SK-MEL-5 (cell line): ENCODE measurements at places on chromosomes 12 and 14. TPM values are rescaled to one million over a fixed set of nuclear protein-coding genes. Genes with fewer than 3 reads are reported as not detected.
A peak's percentile ranks its signal among the peaks of the same experiment; 100 is the strongest.

DNA sequence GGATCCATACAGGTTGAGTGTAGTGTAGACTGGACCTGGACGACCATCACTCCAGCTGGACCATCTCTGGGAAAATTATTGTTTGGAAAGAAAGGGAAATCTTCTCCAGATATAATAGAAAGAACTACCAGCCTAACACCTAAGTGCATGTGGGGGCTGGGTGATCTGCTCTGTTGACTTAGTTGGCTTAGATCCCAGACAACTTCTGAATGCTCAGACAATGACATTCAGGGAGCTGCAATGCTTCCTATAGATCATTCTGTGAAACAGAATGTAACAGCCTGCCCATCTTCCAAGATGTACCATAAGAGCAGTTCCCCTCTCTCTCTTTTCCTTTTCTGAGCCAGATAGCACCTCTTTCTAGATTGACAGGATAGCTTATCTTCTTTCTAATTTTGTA lies 572.8 kb upstream of the STXBP6 start:
- no peak for DNase-seq

DNA sequence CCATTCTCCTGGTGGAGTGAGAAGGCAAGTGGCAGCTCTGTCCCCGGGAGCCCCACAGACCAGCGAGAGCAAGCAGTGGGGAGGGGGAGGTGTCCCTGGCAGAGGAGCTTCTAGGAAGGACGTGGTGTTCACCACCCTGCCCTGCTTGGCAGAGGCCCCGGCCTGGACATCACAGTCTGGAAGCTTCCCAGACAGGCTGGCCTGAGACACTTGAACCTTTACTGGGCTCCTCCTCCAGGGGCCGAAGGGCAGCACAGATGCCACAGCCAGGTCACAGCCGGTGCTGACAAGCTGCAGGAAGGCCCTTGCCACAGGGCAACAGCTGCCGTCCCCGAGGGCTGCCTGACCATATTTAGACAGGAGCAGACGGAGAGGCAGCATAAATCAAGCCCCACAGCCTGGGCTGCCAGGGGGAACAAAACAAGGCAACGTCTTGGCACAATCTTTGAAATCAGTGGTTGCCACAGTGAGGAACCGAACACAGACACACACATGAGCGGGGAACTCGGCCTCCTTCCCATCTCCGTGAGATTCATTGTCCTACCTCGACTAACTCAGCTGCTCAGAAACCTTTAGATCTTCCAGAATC lies 28.5 kb downstream of the PRIMA1 start:
- DNase-seq, result no peak

DNA sequence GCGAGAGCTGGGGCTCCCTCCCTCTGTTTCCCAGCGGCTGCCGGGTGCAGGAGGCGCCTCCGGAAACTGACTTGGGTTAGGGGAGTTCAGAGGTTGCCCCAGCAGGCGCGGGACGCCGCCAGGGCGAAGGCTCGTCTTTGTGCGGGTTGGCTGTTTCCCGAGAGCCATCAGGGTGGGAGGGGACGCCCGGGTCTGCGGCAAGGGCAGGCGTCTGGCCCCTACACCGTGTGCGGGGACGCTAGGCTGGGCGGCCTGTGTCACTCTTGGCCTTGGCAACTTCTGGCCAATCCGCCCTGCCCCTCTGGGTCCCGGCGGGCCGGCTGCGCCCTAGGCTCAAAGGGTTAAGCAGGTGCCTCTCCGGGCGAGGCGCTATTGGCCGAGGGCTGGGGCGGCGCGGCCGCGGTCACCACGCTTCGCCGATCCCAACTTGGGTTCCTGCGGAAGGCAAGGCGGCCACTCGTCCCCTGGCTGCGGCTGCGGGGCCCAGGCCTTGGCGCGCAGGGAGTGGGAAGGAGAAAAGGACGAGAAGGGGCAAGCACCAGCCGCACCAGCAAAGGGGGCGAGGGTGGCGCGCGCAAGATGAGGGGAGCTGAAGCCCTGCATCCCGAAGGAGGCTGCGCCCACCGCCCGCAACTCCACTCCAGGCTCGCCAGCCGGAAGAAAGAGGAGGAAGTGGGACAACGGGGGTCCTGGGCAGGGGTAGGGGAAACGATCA lies 5.6 kb upstream of the NPAS3 start:
- no peak for DNase-seq

DNA sequence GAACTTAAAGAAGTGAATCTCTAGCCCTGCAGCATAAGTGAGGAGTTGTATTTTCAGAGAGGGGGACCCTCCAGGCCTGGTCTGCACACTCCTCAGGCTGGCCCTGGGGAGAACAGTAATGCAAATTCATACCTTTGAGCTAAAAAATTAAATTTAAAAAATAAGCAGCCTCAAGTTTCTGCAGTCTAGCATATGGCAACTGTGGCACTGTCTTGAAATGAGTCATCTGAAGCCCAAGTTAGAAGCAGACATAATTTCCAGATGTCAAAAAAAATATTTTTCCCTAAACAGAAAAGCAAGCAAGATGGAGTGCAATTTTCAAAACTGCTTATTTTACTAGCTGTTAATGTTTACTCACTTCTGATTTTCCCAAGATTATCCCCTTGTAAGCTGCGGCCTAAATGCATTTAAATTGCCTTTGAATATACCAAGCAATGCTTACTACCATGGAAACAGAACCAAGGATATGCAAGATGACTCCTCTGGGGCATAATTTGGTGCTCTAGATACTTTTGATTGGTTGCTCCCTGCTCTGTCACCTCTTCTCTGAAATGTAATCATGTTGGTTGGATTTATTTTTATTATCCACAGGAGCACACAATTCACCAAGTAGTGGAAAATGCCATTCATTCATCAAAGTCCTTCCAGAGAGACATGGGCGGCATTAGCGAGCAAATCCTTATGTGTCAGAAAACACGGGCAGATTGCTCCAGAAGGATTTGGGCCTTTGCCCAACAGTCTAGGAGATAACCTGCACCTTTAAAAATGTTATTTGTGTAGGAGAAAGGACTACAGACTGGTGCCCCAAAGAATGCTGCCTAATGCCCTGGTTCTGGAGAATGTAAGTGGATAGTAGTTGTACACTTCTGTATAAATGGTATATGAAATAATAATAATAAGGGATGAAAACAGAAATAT lies 25.0 kb upstream of the DHRS7 start:
- DNase-seq, result no peak

DNA sequence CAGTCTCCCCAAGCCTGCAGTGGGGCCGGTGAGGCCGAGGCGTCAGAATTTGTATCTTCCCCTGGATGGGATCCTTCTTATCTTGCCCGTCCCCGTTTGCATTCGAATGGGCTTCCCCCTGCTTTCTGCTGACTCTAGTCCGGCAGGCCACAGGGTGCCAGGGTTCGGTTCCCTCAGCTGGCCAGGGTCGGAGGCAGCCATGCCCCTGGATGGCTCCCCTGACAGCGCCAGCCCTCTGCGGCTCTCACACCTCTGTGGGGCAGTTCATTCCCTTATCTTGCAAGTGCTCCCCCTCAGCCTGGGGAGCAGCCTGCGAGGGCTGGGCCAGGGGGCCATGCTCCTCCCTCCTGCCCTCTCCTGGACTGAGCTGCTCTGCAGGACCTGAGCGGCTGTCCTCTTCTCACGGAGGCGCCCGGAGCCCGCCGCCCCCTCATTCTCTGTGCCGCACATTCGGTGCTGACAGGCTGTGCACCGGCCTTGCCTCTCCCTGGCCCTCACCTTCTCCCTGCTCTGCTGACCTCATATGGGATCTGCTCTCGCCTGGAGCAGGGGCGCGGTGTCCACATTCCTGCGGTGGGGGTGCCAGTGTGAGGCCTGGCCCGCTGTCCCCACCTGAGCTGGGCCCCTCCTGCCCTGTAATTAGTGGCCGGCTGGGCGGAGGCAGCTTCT lies 32.8 kb downstream of the KIF26A start:
- no peak for DNase-seq

DNA sequence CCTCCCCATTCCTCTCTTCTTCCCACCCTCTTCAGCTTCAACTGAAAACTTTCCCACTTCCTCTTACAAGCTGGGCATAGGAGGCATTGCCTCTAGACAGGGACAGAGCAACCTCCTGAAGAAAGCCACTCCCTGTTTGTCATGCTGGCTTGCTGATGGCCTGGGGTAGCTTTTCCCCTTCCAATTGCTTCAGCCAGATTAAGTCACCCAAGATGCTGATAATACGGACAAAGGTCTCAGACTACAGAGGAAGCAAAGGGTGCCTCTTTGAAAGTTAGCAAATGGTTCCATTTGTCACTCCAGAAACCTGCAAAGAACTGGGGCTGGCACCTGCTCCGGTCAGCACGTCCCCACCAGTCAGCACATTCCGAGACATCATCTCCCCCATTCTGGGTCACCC lies 6.0 kb downstream of the KRT2 start:
- no peak for DNase-seq

- no peak for DNase-seq
Observed at GRCh38 chr12:124736115-124737039, 127.3 kb downstream of the SCARB1 start.

GRCh38 chr12:82207556-82207955 lies 150.6 kb downstream of the CCDC59 start:
- DNase-seq, result no peak

DNA sequence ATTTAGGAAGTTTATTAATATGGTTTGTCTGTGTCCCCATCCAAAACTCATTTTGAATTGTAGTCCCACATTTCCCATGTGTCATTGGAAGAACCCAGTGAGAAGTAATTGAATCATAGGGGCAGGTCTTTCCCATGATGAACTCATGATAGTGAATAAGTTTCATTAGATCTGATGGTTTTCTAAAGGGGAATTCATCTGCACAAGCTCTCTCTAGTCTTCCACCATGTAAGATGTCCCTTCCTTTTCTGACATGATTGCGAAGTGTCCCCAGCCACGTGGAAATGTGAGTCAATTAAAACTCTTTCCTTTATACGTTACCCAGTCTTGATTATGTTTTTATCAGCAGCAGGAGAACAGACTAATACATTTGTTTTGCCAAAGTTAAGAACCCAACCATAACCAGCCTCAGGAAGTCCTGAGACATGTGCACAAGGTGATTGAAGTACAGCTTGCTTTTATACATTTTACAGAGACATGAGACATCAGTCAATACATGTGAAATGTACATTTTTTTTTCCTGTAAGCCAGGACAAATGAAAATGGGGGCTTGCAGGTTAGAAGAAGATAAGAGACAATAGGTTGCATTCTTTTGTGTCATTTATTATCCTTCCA lies 1136.7 kb downstream of the TMEM121 start:
- DNase-seq, result no peak

DNA sequence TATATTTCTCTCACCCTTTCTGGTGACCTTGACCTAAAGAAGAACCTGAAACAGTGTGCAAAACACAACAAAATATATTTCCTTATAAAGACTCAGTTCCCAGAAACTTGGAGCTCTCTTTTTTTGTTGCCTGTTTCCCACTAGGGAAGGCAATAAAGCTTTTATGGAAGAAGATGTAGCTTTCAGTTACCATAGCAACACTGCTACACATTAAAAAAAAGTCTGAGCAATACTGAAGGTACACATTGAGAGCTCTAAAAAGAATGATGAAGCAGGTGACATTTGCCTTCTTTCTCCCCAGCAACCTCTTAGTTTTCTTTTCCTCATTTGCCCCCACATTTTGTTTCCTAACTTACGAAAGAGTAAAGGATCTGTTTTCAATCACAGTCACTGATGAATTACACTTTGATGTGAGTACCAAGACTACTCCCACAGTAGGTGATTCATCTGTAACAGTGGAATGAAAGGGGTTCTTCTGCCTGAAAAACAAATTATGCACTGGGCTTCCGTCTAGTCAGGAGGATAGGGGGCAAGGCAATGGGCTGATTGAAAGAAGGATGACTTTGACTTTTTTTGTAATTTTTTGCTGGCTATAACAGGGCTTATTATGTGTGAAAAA lies 1.1 kb upstream of the CATSPERB start:
- peak; percentile 83 for DNase-seq

GRCh38 chr14:102916347-102917055 lies 6.0 kb upstream of the AMN start:
- DNase-seq, result no peak

DNA sequence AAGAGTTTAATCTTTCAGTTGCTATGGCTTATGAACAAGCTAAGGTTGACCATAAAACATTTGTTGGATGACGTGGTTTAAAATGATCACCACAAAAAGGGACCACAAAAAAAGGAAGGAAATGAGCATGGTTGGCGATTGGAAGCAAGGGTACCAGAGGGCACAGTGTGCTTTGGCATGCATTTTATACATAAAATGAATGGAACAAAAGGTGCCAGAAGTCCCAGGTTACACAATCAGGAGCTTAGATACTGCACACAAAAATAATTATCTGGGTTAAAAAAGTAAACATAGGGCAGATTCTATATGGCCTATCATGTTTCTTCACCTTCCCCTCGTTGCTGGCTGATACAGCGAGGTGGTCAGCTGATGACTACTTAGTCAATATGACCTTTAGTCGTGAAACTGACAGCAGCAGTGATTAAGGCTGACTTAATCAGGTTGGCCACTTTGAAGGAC lies 50.7 kb downstream of the ZC3H14 start:
- DNase-seq, result no peak

- no peak for DNase-seq
Observed at GRCh38 chr12:32336261-32336660, 63.1 kb upstream of the FGD4 start.

DNA sequence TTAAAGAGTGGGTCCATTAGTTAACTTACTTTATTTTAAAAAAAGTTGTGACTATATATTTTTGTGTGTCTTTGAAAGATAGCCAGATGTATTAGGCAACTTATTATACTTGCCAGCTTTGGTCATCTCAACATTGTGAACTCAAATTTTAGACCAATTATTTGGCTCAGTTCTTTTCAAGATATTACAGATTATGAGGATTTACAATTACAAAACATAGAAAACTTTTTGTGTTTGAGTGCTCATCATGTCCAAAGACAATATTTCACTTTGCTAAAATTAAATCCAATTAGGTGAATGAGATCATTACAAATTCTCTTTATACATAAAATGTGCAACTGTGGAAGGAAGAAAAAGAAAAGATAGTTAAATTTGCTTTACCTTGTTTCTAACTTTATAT lies 18.3 kb upstream of the PDE3A start:
- DNase-seq, result no peak

DNA sequence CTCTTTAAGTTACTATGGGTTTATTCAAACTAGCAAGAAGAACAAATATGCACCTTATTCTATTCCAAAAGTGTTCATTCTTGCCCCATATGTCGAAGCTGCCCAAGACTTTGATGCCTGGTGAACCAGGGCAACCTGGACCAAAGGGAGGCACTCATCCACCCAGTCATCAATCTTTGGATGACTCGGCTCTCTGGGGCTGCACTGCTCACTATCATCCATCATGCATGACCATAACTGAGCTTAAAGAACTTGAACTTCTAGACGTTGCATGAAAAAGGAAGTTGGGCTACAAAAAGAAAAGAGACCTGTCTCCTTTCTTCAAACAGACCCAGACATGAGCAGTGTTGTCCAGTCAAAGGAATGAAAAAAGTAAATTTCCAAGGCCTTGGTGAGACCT lies 1.2 kb downstream of the KRT4 start:
- DNase-seq, result no peak

- DNase-seq, result no peak
Observed at GRCh38 chr14:89576960-89577359, 159.9 kb upstream of the FOXN3 start.

- DNase-seq, result no peak
Observed at GRCh38 chr12:121314431-121314830, 17.9 kb upstream of the CAMKK2 start.

- DNase-seq, result no peak
Observed at GRCh38 chr12:127107744-127108143, 1159.2 kb upstream of the TMEM132C start.

KIF26A gene
- 1.4 TPM in 2 replicates for total RNA-seq

TSHR gene
- not detected in 2 replicates for total RNA-seq

TTC9 gene
- total RNA-seq, result 0.05 and 0.08 TPM in 2 replicates

GPR135 gene
- 2.4 and 2.9 TPM in 2 replicates for total RNA-seq

PKP2 gene
- total RNA-seq, result 0.16 TPM in 1 of 2 replicates, not detected in the other

TEX52 gene
- not detected in 2 replicates for total RNA-seq

SLC17A8 gene
- 0.11 TPM in 1 of 2 replicates, not detected in the other for total RNA-seq

RDH12 gene
- total RNA-seq, result 0.35 and 0.66 TPM in 2 replicates

TAS2R7 gene
- not detected in 2 replicates for total RNA-seq

FOXA1 gene
- 0.05 TPM in 1 of 2 replicates, not detected in the other for total RNA-seq
